ENCODE measurements at places on chromosomes 13 and 19.

DNA sequence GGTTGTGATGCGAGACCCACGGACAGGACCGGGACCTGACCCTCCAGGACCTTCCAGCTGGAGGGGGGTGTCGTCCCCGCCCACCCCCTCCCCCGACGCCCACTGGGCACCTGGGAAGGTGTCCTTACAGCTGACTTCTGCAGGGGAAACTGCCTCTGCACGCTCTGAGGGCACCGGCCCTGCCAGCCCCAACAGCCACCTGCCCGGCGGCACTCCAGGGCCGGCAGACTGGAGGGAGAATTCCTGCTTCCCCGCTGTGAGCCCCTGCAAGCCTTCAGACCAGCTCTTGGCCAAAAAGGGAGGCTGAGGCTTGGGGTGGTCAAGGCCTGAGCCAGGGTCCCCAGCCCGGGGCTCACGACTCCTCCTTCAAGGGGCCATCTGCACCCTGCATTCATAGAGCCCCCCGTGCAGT lies 1.2 kb downstream of the CNN2 start:
- no peak for DNase-seq

DNA sequence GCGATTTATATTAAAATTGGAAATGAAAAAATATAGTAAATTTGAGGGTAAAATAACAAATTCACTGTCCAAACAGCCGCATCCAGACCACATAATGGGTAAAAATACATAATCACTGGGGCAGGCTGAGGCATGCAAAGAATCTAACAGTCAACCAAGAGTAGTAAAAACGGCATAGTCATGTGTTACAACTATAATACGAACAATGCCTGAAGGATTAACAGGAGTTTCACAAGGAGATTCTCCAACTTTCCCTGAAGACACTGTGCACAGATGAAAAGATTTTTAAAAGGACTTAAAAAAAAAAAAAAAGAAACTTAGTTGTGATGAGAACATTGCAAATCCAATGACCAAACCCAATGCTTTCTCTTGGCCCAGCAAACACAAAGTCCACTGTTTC lies 20.4 kb upstream of the ATXN8OS start:
- DNase-seq: no peak

GRCh38 chr19:13120817-13121216 lies 2.8 kb downstream of the NACC1 start:
- DNase-seq: no peak

GRCh38 chr13:73551736-73552135 lies 492.9 kb downstream of the KLF5 start:
- no peak for DNase-seq

DNA sequence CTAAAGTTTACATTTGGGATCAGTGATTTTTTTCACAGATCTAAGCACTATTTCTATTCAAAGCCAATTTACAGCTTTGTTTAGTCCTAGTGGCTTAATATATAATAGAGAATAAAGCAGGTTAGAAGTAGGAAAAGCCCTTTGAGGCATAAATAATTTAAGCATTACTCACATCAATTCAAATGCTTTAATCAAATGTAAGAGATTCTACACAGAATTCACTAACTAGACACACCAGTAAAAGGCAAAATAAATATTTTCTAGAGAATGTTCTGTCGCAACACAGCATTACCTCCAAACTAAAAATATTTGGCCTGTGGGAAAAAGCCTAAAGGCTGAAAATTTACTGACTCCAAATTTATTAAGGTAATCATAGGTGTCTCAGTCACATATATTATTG lies 31.3 kb downstream of the KCTD12 start:
- DNase-seq: no peak

DNA sequence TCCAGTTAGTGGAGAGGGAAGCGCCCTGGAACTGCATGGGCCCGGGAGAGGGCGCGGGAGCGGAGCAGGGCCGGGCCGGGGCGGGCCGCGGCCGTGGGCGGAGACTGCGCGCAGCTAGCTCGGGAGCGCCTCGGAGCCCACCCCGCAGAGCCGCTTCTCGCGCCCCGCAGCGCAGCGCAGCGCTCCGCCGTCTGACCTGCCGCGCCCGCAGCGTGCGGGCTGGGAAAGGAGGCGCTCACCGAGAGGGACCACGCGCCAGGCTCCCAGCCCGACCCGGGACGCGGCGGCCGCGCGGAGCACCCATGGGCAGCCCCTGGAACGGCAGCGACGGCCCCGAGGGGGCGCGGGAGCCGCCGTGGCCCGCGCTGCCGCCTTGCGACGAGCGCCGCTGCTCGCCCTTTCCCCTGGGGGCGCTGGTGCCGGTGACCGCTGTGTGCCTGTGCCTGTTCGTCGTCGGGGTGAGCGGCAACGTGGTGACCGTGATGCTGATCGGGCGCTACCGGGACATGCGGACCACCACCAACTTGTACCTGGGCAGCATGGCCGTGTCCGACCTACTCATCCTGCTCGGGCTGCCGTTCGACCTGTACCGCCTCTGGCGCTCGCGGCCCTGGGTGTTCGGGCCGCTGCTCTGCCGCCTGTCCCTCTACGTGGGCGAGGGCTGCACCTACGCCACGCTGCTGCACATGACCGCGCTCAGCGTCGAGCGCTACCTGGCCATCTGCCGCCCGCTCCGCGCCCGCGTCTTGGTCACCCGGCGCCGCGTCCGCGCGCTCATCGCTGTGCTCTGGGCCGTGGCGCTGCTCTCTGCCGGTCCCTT lies at the start of gene MLNR:
TSS of gene MLNR (plus strand) at position 303 of the 820 bp plus-strand sequence. CDS start at position 303, 0 bp downstream.
- peak; percentile 62 for DNase-seq

DNA sequence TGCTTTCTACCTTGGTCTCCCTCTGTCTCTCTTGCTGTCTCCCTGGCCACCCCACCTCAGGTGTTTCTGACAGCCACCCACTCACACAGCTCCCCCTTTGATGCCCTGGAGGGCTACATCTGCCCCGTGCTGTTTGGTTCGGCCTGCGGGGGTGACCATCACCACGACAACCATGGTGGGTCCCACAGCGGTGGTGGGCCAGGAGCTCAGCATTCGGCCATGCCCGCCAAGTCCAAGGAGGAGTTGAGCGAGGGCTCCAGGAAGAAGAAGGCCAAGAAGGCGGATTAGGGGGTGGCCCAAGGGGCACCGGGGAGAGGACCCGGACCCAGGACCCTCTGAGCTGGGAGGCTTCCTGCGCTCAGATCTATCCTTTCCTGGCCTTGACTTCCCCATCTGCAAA lies 27.1 kb downstream of the TMEM38A start:
- no peak for DNase-seq

DNA sequence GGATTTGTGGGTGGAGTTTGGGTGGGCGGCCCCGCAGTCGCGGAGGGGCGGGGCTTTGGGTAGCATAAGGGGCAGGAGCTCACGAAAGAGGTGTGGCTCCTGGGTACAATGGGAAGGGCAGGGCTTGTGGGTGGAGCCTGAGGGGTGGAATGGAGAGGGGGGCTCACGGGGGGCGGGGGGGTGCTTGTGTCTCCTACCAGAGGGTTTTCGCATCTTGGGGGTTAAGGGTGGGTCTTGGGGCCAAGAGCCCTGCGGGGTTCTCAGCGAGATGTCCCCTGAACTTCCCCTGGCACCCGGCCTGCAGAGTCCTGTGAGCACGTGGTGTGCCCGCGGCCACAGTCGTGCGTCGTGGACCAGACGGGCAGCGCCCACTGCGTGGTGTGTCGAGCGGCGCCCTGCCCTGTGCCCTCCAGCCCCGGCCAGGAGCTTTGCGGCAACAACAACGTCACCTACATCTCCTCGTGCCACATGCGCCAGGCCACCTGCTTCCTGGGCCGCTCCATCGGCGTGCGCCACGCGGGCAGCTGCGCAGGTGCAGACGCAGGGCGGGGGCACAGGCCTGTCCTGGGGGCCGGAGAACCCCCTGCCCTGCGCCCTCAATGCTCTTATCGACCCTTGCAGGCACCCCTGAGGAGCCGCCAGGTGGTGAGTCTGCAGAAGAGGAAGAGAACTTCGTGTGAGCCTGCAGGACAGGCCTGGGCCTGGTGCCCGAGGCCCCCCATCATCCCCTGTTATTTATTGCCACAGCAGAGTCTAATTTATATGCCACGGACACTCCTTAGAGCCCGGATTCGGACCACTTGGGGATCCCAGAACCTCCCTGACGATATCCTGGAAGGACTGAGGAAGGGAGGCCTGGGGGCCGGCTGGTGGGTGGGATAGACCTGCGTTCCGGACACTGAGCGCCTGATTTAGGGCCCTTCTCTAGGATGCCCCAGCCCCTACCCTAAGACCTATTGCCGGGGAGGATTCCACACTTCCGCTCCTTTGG lies 5.1 kb downstream of the FSTL3 start:
- peak; percentile 99 for DNase-seq

- no peak for DNase-seq
Measured at GRCh38 chr13:111404746-111405145, 84.3 kb downstream of the TEX29 start.
